HT1080 (cell line): ENCODE measurements at places on chromosomes 2 and 18. TPM values are rescaled to one million over a fixed set of nuclear protein-coding genes. Genes with fewer than 3 reads are reported as not detected.

Gene TLX2
- not detected in 2 replicates for total RNA-seq

Gene SPHKAP
- total RNA-seq: not detected in 2 replicates

Gene HAAO
- total RNA-seq: not detected in 2 replicates

Gene CCDC121
- 0.88 and 1.2 TPM in 2 replicates for total RNA-seq

Gene SCN1A
- 0.02 TPM in 1 of 2 replicates, not detected in the other for total RNA-seq

Gene DNAH6
- 0.10 and 0.16 TPM in 2 replicates for total RNA-seq

Gene HOXD4
- total RNA-seq: not detected in 2 replicates

Gene FOXI3
- total RNA-seq: not detected in 2 replicates

Gene CNTNAP5
- 0.10 and 0.11 TPM in 2 replicates for total RNA-seq

Gene B4GALT6
- total RNA-seq: 22.1 and 29.3 TPM in 2 replicates

Gene KCNG2
- not detected in 2 replicates for total RNA-seq

Gene CXCR1
- total RNA-seq: not detected in 2 replicates

Gene CLEC4F
- total RNA-seq: not detected in 2 replicates

Gene FBXO11
- 12.8 and 27.4 TPM in 2 replicates for total RNA-seq
